ENCODE measurements at places on chromosomes 4 and X.

- DNase-seq = no peak
These were observed 58.4 kb upstream of the SLIT2 start for GRCh38 chr4:20193141-20193936.

DNA sequence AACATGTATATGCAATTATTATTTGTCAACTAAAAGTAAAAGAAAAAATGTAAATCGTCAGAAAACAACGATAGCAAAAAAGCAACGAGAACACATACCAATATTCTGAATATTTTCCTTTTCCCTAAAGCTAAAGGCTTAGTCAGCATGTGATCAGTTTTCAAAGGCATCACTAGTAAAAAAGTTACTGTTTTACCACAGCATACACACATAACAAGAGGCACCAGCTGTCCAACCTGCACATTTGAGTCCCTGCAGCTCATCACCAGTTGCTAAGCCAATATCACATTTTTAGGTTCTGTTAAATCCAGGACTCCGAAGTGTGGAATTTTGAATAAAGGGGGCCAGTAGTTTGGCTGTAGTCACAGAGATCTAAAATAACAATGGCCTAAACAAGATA lies 203.8 kb downstream of the ADGRA3 start:
- DNase-seq = no peak

DNA sequence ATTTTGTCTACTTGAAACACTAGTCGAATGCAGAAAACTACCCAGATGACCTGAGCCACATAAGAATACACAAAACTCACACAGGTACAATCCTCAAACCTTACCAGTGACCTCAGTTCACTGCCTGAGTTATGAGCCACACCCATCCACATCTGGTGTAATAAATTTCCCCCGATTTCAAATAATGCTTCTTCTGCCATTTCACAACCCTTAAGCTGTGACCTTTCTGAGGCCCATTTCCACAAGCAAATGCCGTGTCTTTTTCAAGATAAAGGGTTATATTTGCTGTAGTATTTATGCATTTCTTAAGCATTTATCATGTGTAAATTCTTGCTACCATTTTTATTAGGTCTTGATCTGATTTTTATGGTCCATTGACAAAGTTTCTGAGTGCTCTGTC lies 1.8 kb upstream of the ARHGEF38 start:
- DNase-seq = no peak

DNA sequence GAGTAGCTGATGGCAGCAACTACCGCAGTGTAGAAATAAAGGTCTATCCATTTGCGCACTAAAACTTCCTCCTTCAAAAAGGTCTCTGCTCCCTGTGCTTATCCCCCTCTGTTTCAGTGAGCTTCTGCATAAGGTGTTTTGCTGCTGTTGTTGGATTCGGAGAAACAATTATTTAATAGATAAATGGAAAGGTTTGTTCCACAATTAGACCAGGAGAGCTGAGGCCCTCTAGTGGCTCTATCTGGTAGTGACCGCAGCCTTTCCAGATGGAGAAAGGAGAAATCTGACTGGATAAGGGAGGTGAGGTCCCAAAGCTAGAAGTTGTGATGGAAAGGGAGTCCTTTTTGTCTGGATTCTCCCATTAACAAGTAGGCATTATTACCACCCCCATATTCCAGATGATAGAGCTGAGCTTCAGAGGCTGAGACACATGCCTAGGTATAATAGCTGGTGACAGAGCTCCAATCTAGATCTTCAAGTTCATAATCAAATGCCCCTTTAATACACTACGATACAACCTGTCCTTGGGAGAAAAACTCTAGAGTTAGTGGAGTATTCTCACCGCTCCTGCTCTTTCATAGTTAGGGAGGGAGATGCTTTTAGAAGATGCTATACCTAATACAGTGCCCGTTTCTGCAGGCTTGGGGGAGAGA lies 5.1 kb upstream of the GABRQ start:
- no peak for DNase-seq

GRCh38 chr4:127782275-127783025 lies at the start of gene HSPA4L:
TSS of gene HSPA4L (plus strand) at chr4:127782322. CDS start at chr4:127782551, 229 bp downstream.
- DNase-seq = no peak

GRCh38 chr4:104416725-104417356 lies 77.9 kb downstream of the CXXC4 start:
- DNase-seq = no peak

GRCh38 chr4:74503580-74503979 lies 58.6 kb downstream of the AREG start:
- no peak for DNase-seq

DNA sequence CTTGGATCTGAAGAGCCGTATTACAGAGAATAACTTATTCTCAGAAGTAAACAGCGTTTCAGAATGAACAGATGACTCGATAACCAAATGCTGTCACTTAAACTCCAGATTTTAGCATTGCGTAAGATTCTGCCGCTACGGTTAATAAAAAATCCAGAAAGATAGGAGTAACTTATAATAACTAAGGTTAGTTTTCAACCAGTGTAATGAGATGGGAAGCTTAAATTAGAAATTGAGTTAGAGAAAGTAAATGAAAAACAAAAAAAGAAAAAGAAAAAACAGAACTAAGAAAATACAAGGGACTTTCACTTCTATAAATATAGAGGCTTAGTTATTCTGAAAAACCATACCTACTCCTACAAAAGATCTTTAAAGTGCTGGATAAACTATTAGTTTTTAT lies 13.1 kb upstream of the PARM1 start:
- no peak for DNase-seq

Data from activated CD8-positive, alpha-beta memory T cell treated with anti-CD3 and anti-CD28 coated beads for 1 hour (primary cell).